ENCODE measurements at places on chromosomes 2 and 18.

GRCh38 chr2:213766465-213766901 is 482.2 kb downstream of the SPAG16 start:
- no peak for DNase-seq

DNA sequence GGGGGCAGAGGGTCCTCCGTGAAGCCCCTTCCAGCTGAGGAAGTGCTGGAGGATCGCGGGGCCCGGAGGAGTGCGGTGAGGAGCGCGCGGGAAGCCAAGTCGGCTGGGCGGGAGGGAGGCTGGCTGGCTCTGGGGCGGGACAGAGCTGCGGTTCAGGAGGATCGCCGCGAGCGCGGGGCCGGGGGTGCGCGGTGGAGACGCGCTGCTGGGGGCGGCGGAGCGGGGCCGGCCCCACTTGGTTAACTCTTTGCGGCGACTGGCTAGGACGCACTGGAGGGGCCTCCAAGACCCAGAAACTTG is 464 bp downstream of the CYBRD1 start:
- DNase-seq, result no peak

DNA sequence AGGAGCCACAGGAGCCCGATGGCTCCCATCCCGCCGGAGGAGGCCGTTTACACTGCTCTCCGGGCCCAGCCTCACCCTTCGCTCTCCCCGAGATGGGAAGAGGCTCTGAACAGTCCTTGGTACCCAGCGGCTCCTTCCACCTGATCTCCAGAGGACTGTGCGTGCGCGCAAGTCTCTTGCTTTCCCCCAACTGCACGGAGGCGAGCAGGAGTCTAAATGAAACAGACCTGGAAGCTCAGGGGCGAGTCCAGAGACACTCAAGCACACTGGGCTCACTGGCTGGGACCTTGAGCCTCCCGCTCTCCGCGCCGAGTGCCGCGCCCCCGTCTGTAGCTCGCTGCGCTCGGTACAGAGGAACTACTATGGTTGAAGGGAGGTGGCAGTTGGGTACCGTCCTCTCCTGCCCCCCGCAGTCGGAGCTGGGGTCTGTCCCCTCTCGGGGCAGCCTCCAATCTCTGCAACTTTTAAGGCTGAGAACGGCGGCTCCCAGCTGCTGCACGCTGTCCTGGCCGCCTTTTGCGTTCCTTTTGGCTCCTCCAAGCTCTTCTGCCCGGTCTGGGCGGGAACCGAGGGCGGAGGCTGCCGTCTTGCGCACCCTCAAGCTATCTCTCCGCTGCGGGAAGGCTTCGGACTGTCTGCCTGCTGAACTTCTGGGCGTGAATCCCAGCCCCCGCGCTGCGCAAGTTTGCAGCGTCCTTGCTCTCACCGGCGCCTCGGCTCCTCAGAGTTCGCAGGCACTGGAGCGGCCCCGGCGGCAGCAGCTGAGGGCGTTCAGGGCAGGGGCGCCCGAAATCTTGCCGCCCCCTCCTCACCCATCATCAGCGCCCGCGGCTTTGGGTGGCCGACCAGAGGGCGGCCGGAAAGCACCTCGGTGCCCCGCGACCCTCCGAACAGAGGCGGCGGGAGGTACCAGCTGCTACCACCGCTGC is 491 bp downstream of the ALK start:
- no peak for DNase-seq

GRCh38 chr2:239109041-239109927 is 261.4 kb downstream of the TWIST2 start:
- no peak for DNase-seq

DNA sequence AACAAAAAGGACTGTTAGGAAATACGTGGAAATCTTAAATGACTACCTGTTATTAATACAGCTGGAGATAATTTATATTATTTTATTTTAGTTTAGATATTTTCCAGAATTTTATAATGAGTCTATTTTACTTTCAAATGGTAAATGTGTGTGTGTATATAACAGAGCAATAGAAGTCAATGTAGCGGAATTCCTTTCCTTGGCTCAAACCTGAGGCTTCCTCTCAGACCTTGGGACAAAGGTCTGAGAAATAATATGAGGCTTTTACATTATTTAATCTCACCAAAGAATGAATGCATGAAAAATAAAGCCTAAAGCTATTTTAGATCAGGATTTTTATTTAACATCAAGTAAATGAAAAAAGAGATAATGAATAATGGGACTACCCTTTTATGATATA is 65.7 kb downstream of the SLC8A1 start:
- DNase-seq, result no peak

- no peak for DNase-seq
These were observed 144.3 kb downstream of the MTCL1 start for GRCh38 chr18:8849696-8850095.

- no peak for DNase-seq
These were observed 232.5 kb downstream of the MYT1L start for GRCh38 chr2:2098458-2099167.

- no peak for DNase-seq
These were observed 181.3 kb downstream of the IKZF2 start for GRCh38 chr2:212970132-212970531.

DNA sequence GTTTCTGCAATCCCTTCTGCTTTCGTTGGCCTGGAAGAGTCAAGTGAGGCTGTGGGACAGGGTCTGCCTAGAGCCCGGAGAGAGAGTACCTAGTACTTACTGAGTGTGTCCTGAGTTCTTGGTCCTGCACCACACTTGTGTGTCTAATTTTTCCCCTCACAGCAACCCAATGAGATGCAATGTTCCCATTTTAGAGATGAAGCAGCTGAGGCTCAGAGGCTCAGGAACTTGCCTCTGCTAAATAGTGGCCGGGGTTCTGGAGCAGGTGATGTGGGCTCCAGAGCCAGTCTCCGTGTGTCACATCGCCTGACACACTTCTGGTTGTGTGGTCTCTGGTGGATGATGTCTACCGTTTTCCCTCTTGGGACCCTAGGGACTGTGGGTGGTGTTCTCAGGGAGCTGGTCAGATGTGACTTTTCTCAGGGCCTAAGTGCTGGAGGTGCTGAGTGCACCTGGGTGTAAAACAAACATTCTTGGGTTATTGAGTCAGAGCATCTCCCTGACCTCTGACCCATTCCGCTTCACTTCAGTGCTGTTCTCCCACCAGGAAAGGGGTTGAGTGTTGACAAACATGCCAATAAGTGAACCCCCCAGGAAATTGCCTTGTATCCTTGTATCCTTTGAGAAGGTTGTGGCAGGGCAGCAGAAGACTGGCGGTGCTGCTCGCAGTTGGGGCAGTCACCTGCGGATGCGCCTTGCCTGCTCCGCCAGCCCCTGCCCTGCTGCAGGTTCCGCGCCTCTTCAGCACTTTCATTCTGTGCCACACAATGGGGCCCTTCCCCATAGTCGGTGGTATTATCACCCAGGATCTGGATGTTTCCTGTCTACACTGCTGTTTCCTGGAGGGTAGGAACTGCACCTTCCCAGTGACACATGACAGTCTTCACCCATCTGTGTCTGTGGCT is 32.1 kb downstream of the HK2 start:
- no peak for DNase-seq

DNA sequence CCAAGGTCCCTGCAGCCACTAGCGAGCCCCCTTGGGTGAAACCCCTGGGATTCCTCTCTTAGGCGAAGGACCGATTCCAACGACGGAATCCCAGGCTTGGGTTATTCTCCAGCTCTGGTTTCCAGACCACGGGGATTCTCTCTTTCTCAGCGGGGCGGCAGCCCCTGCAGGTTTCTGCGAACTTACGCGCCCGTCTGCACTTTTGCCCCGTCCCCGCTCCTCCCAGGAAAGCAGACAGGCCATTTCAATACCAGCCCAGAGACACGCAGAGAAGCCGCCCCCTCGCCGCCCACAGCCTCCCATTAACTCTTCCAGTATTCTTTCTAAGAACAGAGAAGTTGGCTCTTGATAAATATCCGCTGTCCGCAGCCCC is 1.2 kb downstream of the CBLN2 start:
- no peak for DNase-seq

- no peak for DNase-seq
These were observed 25.2 kb upstream of the REL start for GRCh38 chr2:60855989-60856669.

- no peak for DNase-seq
These were observed 48.8 kb upstream of the PPM1B start for GRCh38 chr2:44119878-44120277.

- DNase-seq, result no peak
These were observed 64.1 kb downstream of the FBXO15 start for GRCh38 chr18:74083557-74083952.

GRCh38 chr2:18362696-18363095 is 197.8 kb downstream of the RDH14 start:
- no peak for DNase-seq

- no peak for DNase-seq
These were observed 184.4 kb downstream of the RTP5 start for GRCh38 chr2:242053921-242054320.

DNA sequence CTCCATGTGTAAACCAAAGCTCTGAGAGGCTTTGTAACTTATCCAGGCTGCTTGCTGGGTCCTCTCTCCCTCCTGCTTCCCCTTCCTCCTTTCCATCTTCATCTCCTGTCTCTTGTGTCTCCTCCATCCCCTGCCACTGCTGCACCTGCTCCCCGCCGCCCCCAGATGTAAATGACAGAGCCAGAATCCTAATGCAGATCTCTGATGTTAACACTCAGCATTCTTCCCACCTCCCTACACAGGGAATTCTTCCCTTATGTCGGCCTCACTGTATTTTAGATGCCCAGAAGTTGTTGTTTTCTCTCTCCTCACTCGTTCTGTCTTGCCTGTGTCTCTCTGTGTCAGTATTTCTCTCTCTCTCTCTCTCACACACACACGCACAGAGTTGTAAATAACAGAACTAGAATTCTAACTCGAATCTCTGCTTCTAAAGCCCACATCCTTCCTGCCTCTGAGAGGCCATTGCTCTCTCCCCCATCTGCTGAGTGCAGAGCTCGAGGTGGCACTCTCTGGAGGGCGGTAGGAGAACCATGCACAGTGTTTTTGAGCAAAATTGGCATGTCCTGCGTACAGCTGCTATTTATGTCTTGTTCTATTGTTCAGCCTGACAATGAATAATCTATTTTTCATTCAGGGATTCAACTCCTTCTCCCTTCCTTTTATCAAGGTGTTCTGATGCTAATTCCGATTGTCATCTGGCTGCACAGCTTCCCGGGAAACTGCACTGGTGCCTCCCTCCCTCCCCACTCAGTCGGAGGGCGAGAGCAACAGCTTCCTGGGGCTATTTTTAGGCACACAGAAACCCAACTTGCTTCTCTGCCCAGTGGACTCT is 219.9 kb downstream of the SH3RF3 start:
- DNase-seq, result no peak

- no peak for DNase-seq
These were observed at the start of gene CCDC178 for GRCh38 chr18:33440060-33441043. Gene CCDC178, minus strand, starts transcription at chr18:33440721. Its CDS starts 28,633 bp downstream, at chr18:33412088.

DNA sequence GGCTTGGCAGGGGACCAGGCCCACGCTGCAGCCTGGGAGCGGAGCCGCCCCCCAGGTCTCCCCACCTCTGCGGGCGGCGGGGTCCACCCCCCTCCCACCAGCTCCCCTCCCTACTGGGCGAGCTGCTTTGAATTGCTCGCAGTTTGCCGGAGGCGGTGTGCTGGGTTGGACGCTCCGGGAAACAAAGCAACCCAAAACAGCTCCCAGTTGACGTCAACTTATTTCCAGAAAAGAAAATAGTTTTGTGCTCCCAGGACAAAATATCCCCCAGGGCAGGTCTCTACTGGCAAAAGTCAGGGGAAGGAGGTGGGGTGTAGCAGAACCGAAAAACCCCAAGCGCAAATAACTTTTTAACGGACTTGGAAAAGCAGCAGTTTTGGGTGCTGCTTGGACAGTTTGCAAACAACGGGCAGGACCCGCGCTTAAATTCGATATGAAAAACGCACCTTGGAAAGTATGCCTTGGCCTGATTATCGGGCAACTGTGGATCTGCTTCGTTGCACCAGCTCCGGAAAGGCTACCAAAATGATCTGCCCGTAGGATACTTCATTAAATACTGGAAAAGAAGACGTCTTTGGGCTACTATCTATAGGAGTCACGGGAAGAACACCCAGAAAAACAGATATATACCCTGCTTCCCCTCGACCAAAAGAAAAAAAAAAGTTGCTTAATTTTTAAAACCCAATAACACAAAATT is 2.8 kb upstream of the KCTD1 start:
- DNase-seq, result no peak

GRCh38 chr2:61750624-61751023 is 103.2 kb downstream of the FAM161A start:
- no peak for DNase-seq

GRCh38 chr18:78822171-78822948 is 157.3 kb upstream of the SALL3 start:
- no peak for DNase-seq

DNA sequence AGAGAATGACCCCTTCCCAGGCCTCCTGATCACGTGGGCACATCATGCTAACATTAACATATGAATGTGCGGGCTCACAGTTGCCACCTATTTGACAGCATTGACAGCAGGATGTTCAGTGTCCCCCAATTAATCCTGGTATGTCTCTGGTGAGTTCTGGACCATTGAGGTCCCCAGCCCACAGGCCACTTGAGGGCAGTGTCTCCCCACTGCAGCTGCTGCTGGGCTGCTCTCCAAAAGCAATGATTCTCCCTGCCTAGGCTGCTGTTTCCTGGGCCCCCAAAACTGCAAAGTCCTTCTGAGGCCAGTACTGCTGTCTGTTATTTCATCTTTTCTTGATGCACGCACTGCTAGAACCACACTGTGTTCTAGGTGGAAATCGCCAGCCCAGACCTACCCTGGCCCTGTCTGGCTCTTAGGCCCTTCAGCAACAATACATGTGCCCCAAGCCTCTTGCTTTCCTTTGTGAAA is 52.7 kb upstream of the MAPK4 start:
- no peak for DNase-seq

GRCh38 chr2:101152272-101153076 is 1.3 kb upstream of the TBC1D8 start:
- no peak for DNase-seq

DNA sequence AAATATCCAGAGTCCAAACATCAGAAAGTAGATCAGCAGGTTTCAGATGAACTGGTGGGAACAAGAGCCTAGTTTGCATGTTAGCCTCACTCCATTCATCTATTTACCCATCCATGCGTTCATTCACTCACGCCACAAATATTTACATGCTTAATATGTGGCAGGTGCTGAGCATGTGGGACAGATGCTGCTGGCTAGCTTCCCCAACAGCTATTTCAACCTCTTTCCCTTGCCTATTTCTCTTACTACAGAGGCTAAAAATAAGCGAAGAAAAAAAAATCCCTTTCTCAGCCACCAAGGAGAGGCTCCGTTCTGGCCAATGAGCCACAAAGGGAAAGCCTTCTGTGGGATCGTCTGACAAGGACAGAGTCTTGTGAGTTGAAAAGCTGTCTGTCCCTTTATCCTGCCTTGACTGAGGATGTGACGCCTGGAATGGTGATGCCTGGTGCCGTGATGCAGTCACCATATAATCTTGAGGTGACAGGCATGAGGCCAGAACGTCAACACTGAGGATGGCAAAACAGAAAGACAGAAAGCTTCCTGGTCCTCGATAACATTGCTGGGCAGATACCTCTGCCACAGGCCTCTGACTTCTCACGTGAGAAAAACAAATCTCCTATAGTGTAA is 78.2 kb downstream of the KCTD1 start:
- no peak for DNase-seq

GRCh38 chr2:46390036-46390435 is 89.3 kb upstream of the TMEM247 start:
- DNase-seq, result no peak

Data from activated T-cell treated with anti-CD3 and anti-CD28 coated beads for 24 hours (primary cell).